ENCODE measurements at places on chromosomes 13 and 19.

GRCh38 chr13:31904941-31905824 is 126.4 kb upstream of the FRY start:
- no peak for DNase-seq

GRCh38 chr19:28443361-28443760 is 769.6 kb downstream of the UQCRFS1 start:
- no peak for DNase-seq

DNA sequence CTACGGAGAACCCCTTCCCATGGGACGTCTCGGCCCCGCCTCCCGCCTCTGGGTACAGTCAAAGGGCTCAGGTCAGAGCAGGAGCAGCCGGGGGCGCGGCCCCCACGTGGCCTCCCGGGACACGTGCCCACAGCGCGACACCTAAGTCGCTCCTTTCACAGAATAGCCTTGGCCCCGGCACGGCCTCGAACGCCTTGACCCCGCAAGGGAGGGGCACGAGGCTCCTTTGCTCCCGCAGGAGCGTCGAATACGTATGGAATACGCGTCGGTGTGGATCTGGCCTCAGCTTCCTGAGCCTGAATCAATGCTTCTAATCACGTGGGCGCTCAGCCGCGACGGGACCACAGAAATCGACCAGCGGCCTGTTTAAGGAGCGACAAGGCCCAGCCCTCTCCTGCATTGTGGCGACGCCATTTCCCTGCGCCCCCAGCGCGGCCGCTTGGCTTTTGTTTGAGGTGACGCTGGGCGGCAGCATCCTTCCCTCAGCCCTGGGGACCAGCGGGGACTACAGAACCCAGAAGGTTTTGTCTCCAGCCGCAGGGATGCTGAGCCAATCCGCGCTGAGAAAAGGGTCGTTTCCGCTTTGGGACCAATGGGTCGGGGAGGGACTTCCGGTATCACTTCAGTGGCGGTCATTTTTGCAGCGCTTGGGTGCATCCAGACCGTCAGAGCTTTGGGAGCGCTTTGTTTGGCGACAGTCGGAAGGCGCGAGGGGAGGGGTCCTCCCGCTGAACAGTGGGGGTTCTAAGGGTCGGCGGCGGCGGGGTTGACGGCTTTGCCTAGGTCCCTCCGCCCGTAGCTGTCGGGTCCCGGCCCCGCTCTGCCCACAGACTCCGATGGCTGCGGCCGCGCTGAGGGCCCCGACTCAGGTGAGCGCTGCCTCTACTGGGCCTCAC is at the start of gene ZIK1:
TSS of gene ZIK1 (plus strand) at position 625 of the 896 bp plus-strand sequence. CDS start at position 837, 212 bp downstream.
- peak; percentile 88 for DNase-seq

DNA sequence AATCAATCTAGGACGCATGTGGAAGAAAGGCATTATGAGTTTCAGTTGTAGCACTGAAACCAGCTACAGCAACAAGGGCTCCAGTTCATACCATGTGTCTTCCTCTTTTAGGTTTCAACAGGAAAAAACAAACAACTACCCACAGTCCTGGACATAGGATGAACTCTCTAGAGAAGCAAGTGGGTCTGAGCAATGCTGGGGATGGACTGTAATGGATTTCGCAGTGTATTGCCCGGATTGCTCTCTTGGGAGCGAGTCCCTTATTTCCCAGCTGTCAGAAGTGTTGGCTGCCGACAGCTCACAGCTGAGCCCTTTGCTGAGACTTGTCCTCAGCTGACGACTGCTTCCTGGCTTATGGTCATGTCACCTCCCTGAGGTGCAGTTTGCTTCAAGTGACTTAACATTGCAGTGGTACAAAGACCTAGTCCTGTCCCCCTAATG is 12.1 kb upstream of the MYCBP2 start:
- DNase-seq, result no peak

- no peak for DNase-seq
Measured at GRCh38 chr13:41490371-41491015, 33.1 kb downstream of the RGCC start.

DNA sequence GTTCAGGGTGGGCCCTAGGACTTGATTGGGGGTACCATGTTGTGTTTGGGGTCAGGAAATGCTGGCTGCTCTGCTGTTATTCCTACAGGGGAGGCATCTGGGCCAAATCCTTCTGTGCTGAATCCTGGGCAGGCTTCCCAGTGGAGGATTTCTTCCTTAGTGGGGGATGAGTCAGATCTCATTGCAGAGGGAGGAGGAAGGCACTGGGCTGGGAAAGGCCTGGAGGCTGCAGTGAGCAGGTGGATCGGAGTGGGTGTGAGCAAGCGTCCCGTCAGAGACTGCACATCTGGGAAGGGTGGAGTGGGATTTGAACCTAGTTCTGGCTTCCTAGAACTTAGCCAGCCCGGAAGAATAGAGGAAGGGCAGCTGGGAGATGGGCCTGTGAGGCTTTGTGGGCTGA is 11.5 kb downstream of the CCDC124 start:
- DNase-seq, result no peak

GRCh38 chr19:39746836-39747529 is 9.2 kb upstream of the CLC start:
- DNase-seq, result no peak

- DNase-seq, result no peak
Measured at GRCh38 chr13:75492389-75492788, 10.4 kb upstream of the TBC1D4 start.

GRCh38 chr13:68636784-68637183 is 1406.6 kb upstream of the PCDH9 start:
- DNase-seq, result no peak

- DNase-seq, result no peak
Measured at GRCh38 chr13:49667773-49668172, 23.5 kb downstream of the EBPL start.

- DNase-seq, result no peak
Measured at GRCh38 chr13:48790966-48791365, 137.2 kb downstream of the CYSLTR2 start.

DNA sequence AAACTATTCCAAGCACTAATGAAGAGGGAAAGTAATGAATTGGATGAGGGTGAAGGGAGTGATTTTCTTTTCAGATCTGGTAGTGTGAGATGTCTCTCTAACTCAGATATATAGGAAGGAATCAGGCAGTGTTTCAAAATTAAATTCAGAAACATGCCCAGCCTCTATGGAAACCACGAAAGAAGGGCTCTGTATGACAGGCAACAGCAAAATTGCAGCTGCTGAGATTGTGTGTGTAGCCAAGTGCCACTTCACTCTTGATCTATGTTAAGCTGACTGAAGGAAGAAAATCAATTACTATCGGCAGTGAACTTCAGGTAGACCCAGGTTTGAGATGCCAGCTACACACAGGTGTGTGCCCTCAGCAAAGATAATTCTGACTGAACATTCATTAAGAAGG is 387.4 kb downstream of the PCDH9 start:
- DNase-seq, result no peak

DNA sequence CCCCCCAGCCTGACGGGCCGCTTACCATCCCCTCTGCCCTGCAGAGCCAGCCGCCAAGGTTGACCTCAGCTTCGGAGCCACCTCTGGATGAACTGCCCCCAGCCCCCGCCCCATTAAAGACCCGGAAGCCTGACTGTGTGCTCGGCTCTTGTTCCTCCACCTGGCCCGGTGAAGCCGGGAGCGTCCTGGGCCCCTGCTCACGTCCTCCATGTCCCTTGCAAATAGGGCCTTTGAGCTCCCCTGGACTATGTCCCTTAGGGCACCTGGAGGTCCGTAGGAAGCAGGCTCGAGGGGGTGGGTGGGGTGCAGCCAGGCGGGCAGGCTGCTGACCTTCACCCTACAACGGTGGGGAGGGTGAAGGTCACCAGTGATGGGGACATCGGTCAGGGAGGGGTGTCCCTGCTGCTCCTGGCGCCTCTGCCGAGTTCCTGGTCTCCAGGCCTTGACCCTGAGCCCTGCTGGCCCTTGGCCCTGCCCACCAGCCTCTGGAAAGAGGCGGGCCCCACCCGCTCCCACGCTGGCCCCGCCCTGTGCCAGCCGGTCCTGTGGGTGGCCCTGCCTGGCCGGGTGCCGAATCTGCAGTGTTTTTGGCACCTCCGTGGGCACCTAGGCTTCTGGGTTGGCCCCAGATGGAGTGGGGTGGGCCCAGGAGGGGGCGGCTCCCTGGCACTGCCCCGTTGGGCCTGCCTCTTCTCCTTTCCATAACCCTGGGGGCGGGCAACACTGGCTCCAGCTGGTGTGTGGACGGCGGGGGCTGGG is 3.3 kb downstream of the ATP5F1D start:
- no peak for DNase-seq

DNA sequence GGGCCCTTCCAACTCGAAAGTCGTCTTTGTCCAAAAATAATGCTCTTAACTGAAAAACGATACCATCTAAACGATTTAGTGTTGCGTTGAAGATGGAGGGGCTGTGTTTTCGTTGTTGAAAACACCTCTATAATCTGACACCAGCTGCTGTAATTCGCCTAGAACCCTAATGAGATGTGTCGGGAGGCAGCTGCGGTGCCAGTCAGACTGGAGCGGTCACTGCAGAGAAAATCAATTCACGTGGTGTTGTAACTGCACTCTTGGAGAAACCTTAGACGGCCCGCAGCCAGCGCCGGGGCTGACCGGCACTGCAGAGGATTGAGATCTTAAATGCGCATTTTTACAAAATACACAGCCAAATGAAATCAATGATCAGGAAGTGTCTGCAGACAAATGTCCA is 339.1 kb downstream of the ZNF536 start:
- DNase-seq, result no peak

GRCh38 chr13:112137144-112137543 is 70.2 kb downstream of the SOX1 start:
- DNase-seq, result no peak

DNA sequence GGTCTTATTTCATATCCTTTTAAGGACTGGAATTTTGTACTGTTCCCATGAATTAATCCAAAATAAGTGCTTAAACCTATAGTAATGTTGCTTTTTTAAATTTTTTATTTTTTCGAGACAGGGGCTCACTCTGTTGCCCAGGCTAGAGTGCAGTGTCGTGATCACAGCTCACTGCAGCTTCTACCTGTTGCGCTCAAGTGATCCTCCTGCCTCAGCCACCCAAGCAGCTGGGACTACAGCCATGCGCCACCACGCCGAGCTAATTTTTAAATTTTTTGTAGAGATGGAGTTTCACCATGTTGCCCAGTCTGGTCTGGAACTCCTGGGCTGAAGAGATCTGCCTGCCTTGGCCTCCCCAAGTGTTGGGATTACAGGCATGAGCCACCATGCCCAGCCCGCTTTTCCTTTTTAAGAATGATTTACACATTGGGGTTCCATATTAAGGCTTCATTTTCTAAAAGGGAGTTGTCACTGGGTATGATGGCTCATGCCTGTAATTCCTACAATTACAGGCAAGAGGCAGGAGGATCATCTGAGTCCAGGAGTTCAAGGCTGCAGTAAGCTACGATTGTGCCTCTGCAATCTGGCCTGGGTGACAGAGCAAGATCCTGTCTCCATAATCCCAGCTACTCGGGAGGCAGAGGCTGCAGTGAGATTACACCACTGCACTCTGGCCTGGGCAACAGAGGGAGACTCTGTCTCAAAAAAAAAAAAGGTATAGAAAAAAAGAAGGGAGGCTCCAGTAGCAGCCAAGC is 28.3 kb upstream of the AKT2 start:
- DNase-seq, result no peak

DNA sequence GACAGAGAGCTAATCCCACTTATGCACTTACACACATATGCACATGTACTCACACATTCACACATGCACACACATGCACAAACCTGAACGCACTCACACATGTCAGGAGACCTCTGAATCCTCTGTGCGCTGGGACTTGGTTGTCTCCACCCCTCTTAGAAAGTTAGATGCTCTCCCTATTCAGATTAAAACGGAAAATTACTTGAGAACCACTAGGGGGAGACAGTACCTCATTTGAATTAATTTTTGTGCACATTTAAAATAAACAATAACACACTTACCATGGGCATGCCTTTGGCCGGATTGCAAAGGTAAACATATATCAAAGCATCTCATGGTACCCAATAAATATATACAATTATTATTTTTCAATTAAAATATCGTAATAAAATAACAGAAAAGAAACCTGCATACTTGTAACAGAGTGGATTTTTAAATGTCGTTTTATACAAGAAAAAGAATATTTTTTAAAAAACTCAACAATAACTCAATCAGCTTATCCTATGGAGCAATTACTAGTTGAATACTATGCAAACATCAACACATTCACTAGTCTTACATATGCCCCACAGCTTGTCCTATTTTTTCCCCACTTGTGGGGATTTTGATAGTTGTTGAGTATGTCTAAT is 9.5 kb upstream of the LILRB4 start:
- no peak for DNase-seq

DNA sequence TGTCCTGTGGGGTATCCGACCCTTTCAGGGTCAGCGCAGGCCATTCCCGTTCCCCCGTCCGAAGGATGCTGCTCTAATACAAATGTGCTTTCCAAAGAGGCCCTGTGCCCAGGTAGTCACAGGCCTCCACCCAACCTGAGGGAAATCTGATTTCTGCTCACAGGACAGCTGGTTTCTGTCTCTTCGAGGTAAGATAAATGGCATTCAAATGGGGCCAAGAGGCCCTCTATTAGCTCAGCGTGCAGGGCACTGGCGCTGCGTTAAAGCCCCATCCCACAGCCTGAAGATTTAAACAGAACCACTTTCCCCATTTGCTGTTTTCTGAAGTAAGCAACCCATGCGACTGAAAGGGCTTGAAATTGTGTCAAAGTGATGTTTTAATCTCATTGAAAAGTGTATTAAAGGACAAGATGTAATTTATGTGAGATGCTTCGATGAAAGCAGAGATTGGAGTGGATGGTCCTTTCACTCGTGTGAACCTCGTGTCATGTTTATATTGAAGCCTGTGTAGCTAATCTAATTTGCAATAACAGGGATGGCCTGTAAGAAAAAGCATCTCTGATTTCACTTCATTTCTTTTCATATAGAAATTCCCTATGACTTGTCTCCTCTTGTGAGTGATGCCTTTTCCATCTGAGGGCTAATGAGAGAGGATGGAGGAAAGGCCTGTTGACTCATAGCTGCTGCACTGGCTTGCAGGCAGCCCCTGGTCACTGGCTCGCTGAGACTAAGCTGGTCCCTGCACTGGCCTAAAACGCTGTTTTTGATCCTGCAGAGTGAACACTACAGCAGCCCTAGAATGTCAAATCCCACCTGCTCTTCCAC is 7.3 kb upstream of the SOX1 start:
- no peak for DNase-seq

GRCh38 chr13:38753878-38754277 is 67.0 kb downstream of the FREM2 start:
- DNase-seq, result no peak

- DNase-seq, result no peak
Measured at GRCh38 chr13:50116430-50116973, 101.3 kb downstream of the KCNRG start.

- no peak for DNase-seq
Measured at GRCh38 chr13:114038211-114038613, 64.3 kb upstream of the C13orf46 start.

DNA sequence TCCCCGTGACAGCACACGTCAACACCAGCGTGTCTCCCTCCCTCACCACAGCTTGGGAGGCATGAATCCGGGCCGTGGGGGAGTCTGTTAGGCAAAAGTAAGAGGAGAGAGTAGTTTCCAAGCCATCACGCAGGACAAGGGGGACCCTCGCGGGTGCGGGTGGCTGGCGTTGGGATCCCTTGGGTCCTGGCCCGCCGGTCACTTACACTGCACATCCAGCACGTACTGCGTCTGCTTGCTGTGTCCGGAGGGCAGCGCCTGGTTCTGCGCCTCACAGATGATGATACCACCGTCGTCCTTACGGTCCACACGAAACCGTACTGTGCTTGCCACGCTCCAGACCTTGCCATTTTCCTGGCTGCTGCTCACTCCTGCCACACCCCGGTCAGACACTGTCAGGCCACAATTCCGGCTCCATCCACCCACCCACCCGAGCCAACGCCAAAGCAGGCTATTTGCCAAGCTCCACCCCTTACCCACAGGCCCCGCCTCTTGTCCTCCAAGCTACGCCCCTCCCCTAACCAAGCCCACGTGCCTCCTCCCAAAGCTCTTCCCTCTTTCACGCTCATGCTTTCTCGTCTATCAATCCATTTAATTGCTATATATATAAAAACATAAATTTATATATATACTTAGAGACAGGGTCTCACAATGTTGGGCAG is 6.6 kb upstream of the ZNF428 start:
- DNase-seq, result no peak

Data from stimulated activated CD4-positive, alpha-beta T cell treated with anti-CD3 and anti-CD28 coated beads, Interleukin-4, amount 100 ng/mL, for 4 hours (primary cell).